ENCODE measurements at places on chromosomes 1 and 21.

- DNase-seq = no peak
These were observed at the start of gene FCRLA for GRCh38 chr1:161706482-161707347. Gene FCRLA, plus strand, starts transcription at chr1:161707229. Its CDS starts 36 bp downstream, at chr1:161707265.

- DNase-seq = no peak
These were observed 153.5 kb upstream of the USP24 start for GRCh38 chr1:55368698-55369097.

GRCh38 chr1:32622806-32623681 is 27.3 kb downstream of the ZBTB8OS start:
- no peak for DNase-seq

DNA sequence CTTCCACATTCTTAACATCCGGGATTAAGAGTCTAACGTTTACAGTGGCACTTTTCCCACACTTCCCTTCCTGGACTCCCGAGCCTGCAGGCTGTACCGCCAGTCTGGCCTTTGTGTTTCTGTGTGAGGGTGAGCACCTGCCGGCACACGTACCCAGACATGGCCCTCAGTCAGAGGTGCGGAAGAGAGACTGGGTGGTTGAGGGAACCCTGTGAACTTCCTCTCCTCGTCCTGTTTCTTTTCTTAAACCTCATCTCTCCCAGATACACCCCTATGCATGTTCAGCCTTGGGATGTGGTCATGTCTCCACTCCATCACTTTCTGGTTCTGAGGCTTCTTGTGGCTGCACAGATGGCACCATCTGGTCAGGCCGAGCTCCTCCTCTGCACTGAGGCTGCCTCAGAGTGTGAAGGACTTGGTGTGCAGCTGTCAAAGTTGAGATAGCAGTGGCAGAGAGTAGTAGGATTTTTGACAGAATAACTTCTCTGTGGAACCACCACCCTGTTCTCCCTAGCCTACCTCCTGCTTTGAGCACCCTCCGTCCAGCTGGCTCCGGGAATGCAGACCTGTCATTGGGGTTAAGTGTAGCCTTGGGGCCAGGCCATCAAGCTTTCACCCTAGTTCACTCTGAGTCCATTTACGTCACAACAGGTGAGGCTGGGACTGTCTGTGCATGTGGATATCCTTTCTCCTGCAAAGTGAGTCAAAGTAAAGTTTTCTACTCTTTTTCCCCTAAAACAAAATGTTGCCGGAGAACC is 31.4 kb downstream of the VASH2 start:
- no peak for DNase-seq

- no peak for DNase-seq
These were observed 16.0 kb upstream of the STUM start for GRCh38 chr1:226532553-226532952.

- no peak for DNase-seq
These were observed 11.7 kb upstream of the NR5A2 start for GRCh38 chr1:200015811-200016210.

DNA sequence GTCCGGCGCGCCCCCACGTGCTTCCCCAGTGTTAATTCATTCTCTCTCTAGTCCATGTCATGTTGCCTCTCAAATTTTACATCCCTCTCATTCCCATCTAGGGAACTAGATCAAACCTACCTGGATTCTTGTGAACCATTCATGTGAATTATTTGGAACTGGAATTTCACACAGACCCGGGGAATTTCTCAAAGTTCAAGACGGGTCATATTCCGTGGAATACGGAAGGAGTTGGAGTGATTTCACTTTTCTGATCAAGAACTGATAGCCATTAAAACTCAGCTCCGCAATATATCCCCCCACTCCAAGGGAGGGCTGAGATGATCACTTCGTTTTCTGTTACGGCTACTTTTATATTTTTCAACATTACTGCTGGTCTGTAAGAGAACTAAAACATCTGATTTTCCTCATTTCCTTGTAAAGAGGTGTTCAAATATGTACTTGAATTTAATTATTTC is 1.0 kb upstream of the ENO1 start:
- DNase-seq = no peak

- DNase-seq = no peak
These were observed 50.2 kb upstream of the ARHGEF16 start for GRCh38 chr1:3404301-3404700.

- DNase-seq = no peak
These were observed 64.6 kb downstream of the LHX8 start for GRCh38 chr1:75198761-75199160.

- no peak for DNase-seq
These were observed 79.5 kb upstream of the LRRC53 start for GRCh38 chr1:74591949-74592348.

DNA sequence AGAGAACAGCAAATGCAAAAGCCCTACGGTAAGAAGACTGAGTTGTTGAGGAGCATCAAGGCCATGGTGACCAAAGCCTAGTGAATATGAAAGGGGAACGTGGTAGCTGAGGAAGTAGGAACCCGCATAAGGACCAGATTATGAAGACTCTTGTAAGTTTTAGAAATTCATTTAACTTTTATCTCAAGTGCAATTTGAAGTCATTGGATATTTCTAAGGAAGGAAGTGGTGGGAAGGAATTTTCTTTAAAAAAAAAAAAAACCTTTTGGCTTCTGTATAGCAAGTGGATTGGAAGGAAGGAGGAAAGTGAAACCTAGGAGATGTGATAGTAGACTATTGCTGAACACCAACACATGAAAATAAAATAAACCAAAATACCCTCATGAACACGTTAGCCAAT is 119.0 kb downstream of the TNFSF18 start:
- DNase-seq = no peak

DNA sequence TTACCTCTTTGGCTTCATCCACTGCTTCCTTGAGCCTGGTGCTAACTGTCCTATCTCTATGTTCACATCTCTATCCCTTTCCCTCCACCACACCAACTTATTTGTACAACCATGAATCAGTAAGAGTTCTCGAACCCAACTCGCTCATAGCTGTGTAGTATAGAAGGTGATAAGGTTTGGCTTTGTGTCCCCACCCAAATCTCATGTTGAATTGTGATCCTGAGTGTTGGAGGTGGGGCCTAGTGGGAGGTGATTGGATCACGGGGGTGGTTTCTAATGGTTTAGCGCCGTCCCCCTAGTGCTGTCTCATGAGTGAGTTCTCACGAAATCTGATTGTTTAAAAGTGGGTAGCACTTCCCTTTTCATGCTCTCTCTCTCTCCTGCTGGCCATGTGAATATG is 235.6 kb upstream of the FMN2 start:
- DNase-seq = no peak

DNA sequence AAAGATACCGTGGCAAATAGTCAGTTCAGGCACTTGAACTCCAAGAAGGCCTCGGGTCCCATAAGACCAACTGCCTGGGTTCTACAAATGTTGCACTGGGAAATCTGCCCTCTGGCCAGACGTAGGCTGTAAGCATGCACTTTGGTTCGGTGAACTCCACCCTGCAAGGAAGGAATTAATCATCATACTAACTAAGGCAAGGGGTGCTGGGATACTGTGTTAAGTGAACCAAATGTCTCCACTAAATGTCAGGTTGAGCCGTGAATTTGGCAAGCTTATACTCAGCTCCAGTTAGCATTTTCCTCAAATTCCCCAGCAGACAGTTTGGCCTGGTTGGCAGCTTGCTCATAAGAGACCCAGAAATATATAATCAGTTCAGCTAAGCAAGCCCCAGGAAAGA is 385.9 kb downstream of the GPATCH2 start:
- DNase-seq = no peak

GRCh38 chr1:11373029-11373894 is 100.3 kb downstream of the UBIAD1 start:
- DNase-seq = no peak

- no peak for DNase-seq
These were observed 86.4 kb upstream of the COL6A1 start for GRCh38 chr21:45894906-45895777.

DNA sequence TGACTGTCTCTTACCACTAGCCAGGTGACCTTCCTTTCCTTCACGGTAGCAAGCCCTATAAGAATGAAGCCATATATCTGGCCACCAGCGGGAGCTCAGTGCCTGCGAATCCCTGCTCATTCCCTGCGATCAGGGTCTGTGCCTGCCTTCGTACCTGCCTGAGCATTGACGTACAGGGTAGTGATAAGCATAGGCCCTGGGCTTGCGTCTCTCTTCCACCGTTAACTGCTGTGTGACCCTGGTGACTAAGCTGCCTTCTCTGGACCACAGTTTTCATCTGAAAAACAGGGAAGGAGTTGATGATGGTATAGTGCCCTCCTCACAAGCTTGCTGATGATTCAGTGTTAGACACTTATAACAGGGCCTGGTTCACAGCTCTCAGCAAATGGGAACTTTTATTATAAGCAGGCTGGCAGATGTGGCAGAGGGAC is 4.1 kb downstream of the ZC3H12A start:
- no peak for DNase-seq

- DNase-seq = no peak
These were observed 15.7 kb downstream of the GPR157 start for GRCh38 chr1:9112961-9113880.

DNA sequence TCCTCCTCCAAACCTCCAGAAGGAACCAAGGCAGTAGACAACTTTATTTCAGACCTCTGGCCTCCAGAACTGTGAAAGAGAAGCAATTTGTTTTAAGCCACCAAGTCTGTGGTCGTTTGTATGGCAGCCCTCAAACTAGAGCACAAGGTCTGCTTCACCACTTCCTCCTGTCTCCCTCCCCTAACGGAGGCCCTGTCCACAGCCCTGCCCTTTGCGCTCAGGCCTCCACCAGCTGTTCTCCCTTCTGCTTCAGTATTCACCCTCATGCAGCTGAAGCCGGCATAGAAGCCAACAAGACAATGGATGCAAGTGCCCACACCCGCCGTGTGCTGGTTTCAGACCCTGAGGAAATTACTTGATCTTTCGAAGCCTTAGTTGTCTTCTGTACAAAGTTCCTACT is 364.1 kb downstream of the HHAT start:
- DNase-seq = no peak

DNA sequence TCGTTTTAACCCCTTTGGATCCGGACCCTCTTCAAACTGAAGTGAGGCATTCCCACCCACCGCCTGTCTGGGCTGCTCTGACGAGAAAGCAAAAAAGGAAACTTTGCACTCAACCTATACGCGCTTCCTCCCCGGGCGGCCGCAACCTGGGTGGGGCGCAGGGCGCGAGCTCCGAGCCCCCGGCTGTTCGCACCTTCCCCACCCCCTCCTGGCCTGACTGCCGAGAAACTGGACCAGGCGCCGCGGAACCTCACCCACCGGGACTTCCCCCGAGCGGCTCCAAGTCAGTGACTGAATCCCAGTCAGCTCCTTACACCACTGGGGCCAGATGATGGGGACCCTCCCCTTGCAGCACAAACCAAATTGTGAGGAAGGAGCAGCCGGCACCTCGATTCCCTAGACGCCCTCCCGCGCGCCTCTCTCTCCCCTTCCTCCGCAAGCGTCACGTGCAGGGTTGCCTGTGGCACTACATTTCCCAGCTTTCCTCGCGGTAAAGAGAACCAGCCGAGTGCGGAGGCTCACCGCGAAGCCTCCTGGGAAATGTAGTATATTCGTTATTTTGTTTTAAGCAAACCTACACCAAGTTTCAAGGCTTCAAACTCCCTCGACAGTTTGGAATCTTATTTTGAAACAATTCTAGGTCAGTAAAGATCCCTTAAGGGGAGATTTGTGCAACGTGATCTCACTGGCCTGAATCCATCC is at the start of gene RAB29:
Gene RAB29 (minus strand): TSS at position 468 of the 702 bp plus-strand sequence. CDS start 526 bp downstream, outside the sequence.
- DNase-seq = peak; percentile 49

DNA sequence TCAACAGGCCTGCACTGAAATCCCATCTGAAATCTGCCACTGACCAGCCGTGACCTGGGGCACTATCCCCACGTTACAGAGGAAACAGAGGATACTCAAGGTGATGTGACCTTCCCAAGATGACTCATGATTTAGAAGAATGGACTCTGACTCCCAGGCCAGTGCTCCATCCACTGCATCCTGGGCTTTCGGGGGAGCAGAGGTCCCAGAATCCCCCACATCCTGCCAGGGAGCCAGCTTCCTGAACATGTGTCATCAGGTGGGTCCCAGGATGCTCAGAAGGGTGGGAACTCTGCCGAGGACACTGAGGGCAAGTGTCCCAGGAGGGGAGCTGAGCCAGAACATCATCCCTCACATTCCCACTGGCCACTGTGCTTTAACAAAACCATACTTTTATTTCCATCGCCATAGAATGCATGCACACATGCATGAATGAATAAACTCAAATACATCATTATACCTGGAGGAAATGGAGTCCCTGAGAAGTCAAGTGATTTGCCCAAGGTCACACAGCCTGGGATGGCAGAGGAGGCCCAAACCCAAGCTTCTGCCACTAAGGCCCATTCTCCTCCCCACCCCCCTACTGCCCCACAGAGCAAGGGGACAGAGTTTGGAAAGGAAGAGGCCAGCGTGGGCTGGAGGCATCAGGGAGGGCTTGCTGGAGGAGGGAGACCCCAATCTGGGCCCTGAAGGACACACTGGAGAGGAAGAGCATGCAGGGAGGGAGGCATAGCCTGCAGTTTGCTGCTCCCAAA is 189.4 kb downstream of the MATN1 start:
- no peak for DNase-seq

DNA sequence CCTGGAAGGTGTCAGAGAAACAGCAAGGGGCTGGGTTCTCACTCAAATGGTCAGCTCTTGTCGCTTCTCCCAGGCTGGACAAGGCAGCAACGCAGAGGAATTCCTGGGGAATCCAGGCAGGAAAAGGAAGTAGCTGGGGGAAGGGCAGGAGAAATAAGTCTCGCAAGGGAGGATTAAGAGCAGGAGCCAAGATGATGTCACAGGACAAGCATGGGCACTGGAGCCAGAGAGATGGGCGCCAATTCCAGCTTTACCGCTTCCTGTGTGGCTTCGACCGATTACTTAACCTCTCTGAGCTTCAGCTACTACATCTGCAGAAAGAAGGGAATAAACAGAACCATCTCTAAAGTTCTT is 70.5 kb downstream of the SSBP3 start:
- DNase-seq = no peak

DNA sequence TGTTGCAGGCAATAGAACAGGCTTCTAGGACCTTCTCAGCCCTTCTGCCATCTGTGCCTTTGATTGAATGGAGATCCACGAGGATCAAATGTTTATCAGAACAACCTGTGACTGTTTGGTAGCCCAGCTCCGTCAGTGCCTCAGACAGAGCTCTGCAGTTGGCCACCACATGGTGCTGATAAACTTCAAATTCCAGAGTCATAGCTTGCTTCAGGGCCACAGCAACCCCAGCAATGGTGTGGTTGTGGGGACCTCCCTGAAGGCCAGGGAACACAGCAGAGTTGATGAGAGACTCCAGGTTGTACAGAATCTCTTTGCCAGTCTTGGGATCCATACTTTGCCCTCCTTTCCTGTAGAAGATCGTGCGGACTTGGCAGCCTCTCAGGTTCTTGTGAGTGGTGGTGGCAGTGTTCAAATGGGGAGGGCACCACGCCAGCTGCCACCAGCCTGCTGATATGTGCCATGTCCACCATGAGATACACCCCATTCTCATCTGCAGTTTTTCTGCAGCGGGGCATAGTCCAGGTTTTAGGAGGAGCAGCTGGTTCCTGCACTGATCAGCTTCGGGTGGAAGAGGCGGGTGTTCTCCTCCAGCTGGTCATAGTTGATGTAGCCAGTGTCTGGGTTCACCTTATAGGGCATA is 82.9 kb upstream of the ARTN start:
- DNase-seq = no peak

Data from stimulated activated CD4-positive, alpha-beta T cell treated with anti-CD3 and anti-CD28 coated beads, Interleukin-1b, Interleukin-23, amount 100 ng/mL, for 1 hour (primary cell).